ENCODE measurements at places on chromosomes 7 and 10.

DNA sequence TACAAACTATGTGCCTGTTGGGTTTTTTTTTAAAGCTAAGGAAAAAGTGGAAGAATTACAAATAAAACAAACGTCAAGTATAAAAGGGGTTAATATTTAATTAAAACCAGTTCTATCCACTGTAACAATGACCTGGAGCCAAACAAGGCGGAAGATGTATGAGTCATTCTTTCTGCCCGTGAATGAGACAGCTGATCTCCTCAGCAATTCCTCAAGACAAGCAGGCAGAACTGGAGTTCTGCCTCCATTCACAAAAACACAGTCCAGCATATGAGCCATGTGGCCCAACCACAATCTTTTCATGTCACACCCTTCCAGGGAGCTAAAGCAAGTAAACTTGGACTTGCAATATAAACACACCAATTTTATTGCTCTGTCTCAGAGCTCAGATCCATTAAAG is 8.4 kb downstream of the ETV1 start:
- DNase-seq, result no peak

GRCh38 chr7:114229246-114229645 is 185.4 kb upstream of the FOXP2 start:
- no peak for DNase-seq

- no peak for DNase-seq
These were observed 222.2 kb downstream of the CDK14 start for GRCh38 chr7:90818341-90818740.

DNA sequence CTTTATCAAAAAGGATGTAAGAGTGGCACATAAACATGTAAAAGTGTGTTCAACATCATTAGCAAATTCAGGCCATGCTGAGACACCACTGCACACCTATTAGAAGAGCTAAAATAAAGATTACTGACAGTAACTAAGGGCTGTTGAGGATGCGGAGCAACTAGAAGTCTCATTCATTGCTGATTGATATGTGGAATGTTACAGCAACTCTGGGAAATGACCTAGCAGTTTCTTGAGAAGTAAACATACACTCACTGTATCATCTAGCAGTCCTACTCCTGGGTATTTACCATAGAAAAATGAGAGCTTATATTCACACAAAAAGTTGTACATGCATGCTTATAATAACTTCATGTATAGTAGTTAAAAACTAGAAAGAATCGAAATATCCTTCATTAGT is 77.3 kb downstream of the CCSER2 start:
- DNase-seq, result no peak

GRCh38 chr10:131177431-131178327 is 133.8 kb downstream of the TCERG1L start:
- no peak for DNase-seq

- no peak for DNase-seq
These were observed 73.0 kb downstream of the NHLRC2 start for GRCh38 chr10:113927440-113927839.

DNA sequence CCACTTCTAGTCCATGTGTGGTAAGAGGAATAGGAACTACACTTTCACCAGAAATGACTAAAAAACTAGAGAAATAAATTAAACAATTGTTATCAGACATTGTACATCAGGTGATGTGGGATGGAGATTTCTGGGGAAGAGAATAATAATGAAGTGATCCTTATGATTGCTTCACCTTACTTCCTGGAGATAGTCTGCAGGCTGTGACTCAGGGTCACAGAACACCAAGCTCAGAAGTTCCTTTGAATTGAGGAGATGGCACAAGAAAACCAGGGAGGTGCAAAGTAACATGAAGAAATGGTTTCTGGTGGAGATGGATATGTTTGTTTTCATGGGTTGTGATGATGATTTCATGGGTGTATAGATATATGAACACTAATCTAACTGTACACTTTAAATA is 44.5 kb downstream of the ZWINT start:
- DNase-seq, result no peak

- DNase-seq, result no peak
These were observed 220.0 kb downstream of the LRMDA start for GRCh38 chr10:75651417-75651816.

DNA sequence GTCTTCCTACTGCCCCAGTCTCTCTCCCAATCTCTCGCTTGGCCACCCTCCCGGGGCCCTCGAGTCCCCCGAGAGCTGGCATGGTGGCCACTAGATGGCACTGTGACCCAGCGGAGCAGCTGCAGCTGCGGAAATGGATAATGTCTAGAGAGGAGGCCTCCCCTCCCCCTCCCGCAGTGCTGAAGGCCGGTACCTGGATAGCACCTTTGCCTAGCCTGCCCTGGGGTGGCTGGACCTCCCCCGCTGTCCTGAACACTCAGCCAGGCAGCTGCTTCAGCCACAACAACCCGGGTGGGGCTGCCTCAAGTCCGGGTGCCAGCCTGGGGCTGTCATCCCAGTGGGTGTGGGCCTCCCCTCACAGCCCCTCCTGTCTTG is 65.2 kb downstream of the GOLGA7B start:
- peak; percentile 64 for DNase-seq

GRCh38 chr7:30761214-30762156 is 9.6 kb downstream of the INMT start:
- DNase-seq, result no peak

- no peak for DNase-seq
These were observed 127.1 kb downstream of the CREB5 start for GRCh38 chr7:28539289-28539981.

GRCh38 chr10:109931163-109931562 is 7.9 kb upstream of the XPNPEP1 start:
- no peak for DNase-seq

GRCh38 chr10:56090914-56091540 is 270.0 kb downstream of the ZWINT start:
- no peak for DNase-seq

GRCh38 chr7:112226701-112227276 is 20.3 kb downstream of the ZNF277 start:
- DNase-seq, result no peak

GRCh38 chr10:77809336-77809735 is 117.2 kb downstream of the DLG5 start:
- DNase-seq, result no peak

DNA sequence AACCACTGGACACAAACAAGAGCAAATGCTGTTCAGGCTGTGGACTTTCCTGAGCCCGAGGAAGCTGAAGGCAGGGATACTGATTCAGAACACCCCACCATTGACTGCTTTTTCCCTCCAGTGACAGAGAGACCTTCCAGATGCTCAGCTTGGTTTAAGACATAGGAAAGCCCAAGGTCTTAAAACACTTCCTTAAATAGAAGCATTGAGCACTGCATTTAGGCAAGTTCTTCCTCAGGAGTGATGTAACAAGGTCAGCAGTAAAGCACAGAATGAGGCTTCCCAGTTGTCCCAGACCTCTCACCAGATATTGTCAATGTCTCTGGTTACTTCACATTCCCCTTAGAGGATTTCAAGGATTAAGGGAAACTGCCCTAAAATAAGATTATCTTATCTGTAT is 19.6 kb upstream of the CDCA7L start:
- no peak for DNase-seq

- no peak for DNase-seq
These were observed 19.6 kb upstream of the SEPTIN7 start for GRCh38 chr7:35781200-35781701.

- DNase-seq, result peak; percentile 10
These were observed 1139.4 kb downstream of the XPNPEP1 start for GRCh38 chr10:108783897-108784296.

GRCh38 chr7:130092598-130092997 is 22.3 kb downstream of the KLHDC10 start:
- no peak for DNase-seq

DNA sequence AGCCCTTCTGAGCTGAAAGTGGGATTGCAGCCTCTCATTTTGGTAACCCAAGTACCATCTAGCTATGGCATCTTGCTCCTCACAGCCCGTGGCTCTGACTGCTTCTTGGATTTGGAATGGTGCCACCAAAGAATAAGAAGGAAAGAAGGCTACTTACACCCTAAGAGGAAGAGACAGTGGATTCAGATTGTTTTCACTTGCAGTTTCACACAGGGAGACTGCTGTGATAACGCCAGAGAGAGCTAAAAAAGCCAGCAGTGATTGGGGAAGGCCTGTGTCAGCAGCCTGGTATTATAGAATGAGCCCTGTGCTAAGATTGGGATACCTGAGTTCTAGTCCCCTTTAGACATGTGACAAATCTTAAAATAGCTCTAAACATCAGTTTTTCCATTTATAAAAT is 3.6 kb upstream of the LRRC4 start:
- no peak for DNase-seq

GRCh38 chr10:101724446-101724845 is 29.5 kb upstream of the FBXW4 start:
- DNase-seq, result no peak

DNA sequence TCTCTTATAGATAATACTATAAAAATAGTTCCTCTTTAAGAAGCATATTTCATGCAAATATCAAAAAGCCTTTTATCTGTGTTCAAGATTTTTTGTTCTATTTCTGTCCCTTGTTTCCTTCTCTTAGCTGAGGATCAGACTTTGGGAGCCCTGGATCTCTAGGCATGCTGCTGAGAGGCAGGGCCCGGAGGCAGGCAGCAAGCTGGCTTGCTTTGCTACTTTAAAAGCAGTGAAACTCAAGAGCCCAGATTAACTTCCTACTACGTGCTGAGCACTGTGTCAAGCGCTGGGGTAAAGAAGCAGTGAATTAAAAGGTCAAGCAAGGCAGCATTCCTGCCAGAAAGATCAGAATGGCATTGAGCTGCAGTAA is 31.0 kb upstream of the ARID5B start:
- no peak for DNase-seq

- DNase-seq, result no peak
These were observed 77.0 kb upstream of the PHYHIPL start for GRCh38 chr10:59099481-59099880.

- no peak for DNase-seq
These were observed 146.4 kb downstream of the SNX10 start for GRCh38 chr7:26438078-26438477.

DNA sequence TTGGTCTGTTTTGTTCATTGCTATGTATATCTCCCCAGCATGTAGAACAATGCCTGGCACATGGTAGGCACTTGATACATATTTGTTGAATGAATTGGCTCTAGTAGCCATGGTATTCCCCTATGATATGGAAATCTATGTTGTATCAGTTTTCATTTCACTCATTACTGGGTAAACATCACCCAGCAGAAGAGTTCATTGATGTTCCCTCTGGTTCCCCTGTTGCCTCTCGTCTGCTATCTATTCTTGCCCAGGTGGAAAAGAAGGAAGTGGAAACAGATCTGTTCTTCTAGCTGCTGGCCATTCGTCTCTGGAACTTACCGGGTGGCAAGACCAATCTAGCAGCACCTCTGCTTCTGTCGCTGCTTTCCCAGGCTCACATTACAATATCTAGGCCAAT is 71.5 kb downstream of the LRRC4 start:
- no peak for DNase-seq

GRCh38 chr10:58839771-58840170 is 327.1 kb downstream of the BICC1 start:
- DNase-seq, result no peak

DNA sequence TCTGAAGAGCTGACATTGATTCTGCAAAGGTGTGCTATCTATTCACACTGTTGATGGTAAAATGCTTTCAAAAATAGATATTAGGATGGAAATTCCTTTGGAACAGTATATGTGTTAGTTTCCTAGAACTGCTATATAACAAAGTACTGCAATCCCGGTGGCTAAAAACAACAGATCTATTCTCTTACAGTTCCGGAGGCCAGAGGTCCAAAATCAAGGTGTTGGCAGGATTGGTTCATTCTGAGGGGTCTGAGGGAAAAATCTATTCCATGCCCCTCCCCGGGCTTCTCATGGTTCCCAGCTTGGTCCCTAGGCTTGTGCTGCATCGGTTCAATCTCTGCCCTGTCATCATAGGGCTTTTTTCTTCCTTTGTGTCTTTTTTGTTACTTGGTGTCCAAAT is 79.9 kb downstream of the ADD3 start:
- no peak for DNase-seq

- DNase-seq, result no peak
These were observed 124.4 kb downstream of the KCNMA1 start for GRCh38 chr10:77513220-77513619.

DNA sequence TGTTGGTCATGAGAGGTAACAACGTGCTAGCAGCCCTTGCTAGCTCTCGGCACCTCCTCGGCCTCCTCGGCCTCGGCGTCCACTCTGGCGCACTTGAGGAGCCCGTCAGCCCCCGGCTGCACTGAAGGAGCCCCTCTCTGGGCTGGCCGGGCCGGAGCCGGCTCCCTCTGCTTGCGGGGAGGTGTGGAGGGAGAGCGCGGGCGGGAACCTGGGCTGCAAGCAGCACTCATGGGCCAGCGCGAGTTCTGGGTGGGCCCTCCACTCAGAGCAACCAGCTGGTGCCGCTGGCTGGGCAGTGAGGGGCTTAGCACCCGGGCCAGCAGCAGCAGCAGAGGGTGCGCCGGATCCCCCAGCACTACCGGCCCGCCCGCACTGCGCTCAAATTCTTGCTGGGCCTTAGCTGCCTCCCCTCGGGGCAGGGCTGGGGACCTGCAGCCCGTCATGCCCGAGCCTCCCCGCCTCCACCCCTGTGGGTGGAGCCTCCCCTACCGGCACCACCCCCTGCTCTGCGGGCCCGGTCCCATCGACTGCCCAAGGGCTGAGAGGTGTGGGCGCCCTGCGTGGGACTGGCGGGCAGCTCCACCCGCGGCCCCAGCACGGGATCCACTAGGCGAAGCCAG is 96.1 kb downstream of the PAXIP1 start:
- DNase-seq, result no peak

- no peak for DNase-seq
These were observed 13.6 kb downstream of the OPTN start for GRCh38 chr10:13113544-13113943.

DNA sequence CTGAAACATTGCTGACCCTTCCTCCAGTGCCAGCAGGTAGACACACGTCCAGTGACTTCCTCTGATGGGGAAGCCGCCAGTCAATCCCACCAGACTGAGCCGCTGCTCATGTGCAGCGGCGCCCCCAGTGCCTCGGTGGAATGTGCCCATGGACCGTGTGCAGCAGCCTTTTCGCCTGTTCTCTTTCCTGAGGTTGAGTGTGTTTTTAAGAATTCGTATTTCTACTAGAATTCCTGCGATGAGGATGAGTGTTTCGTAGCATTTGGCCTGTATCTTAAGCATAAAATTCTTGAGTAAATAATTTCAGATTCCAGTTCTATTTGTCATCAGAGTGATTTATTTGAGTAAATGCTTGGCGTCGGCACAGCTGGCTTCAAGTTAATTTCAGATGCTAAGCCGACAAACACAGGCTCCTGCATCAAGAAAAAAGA is 35.4 kb downstream of the BNIP3 start:
- DNase-seq, result no peak

All from stimulated activated CD4-positive, alpha-beta T cell treated with anti-CD3 and anti-CD28 coated beads, Interleukin-15, amount 100 ng/mL, for 48 hours (primary cell).